ENCODE measurements at places on chromosomes 1 and 21.
A peak's percentile ranks its signal among the peaks of the same experiment; 100 is the strongest.

DNA sequence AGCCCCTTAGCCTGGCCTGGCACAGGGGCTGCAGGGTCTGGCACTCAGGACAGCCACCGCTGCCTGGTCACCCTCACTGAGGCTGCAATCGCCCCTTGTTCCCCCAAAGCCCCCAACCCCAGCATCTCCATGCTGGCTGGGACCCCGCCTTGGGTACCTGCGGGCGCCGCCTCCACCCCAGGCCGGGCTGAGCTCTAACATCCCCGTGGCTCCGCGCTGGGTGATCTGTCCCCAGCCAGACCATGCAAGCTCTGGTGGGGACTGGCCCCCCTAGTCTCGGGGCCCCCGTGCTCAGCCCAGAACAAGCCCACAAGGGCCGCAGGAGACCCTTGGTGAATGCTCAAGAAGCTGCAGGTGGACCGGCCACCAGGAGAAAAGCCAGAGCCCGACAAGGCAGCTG, 62.4 kb downstream of the MEGF6 start:
- DNase-seq: no peak

DNA sequence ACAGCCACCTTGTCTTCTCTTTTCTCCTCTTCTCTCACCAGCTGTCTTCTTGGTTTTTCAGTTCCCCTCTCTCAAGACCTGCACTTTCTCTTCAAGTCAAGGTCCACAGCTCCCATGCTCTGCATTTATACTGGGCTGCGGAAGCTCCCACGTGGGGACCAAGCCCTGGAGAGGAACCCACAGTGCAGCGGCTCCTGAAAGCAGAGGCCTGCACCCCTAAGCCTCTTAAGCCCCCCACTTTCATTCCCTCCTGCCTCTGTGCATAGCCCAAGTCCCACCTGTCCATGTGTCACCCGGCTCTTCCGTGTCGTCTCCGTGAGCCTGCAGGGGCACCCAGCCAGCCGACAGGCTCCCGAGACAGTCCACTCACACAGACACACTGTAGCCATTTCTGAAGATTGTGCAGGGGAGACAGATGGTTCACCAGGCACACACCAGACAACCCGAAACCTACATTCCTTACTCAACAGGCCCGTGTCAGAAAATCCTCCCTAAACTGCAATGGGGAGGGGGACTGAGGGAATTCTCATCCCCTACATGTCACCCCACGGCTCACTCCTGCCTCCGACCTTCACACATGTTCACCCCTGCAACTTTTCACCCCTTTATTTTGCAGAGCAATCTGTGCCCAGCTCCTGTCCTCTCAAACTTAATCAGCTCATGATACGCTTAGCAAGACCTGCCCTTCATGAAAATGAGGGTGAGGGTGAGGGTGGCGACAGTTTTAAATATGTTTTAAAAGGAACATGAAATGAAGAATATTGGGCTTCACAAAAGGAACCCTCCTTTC, 6.3 kb downstream of the MX2 start:
- no peak for DNase-seq

GRCh38 chr1:31938184-31938975, at the start of gene PTP4A2:
Gene PTP4A2, minus strand, starts transcription at chr1:31938368. Its CDS starts 19,303 bp downstream, at chr1:31919065.
- peak; percentile 69 for DNase-seq

DNA sequence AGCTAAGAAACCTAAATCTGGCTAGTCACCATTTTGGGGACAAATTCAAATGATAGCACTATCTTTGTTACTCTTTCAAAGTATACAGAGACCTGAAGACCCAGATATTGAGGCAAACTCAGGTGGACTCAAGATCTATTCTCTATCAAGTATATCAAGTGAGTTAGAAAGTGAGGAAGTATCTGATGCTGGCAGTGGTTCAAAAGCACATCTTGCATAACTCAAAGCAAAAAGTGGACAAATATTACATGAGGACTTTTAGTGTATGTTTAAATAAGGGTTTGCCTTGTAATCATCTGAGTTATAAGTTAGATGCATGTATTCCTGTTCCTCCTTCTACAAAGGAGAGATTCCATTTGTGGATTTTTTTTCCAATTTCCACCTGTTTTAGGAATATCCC, 338.4 kb downstream of the DISC1 start:
- DNase-seq: no peak

DNA sequence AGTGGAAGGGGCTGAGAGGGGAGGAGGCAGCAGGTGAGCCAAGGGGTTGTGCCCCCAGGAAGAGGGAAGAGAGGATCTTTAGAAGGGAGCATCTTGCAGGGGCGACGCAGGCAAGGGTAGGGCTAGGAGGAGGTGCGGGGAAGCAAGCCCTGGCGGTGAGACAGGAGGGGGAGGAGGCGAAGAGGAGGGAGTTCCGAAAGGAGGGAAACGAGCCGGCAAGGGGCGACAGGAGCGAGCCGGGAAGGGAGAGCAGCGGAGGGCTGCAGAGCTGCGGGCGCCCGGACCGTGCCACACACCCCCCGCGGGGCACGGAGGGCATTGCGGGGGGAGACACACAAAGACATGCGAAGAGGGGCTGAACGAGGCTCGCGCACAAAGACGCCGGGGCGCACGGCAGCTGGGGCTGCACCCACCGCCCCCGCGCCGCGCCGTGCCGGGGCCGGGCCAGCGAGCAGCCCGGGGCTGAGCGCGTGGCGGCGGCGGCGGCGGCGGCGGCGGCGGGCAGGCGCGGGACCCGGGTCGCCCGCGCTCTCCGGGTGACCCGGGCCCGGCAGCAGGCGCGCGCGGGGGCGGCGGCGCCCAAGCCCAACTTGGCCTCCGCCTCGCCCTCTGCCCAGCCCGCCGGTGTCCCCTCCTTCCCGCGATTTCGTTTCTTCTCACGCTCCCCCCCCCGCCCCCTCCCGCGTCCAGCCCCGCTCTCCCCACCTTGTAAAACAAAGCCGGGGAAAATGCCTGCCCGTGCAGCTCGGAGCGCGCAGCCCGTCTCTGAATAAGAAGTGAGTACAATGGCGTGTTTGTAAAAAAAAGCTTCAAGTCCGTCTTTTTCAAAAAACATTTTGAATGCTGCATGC, at the start of gene KCNK2:
Gene KCNK2 (plus strand): TSS at position 206 of the 851 bp plus-strand sequence. CDS start 649 bp downstream, outside the sequence.
- no peak for DNase-seq

DNA sequence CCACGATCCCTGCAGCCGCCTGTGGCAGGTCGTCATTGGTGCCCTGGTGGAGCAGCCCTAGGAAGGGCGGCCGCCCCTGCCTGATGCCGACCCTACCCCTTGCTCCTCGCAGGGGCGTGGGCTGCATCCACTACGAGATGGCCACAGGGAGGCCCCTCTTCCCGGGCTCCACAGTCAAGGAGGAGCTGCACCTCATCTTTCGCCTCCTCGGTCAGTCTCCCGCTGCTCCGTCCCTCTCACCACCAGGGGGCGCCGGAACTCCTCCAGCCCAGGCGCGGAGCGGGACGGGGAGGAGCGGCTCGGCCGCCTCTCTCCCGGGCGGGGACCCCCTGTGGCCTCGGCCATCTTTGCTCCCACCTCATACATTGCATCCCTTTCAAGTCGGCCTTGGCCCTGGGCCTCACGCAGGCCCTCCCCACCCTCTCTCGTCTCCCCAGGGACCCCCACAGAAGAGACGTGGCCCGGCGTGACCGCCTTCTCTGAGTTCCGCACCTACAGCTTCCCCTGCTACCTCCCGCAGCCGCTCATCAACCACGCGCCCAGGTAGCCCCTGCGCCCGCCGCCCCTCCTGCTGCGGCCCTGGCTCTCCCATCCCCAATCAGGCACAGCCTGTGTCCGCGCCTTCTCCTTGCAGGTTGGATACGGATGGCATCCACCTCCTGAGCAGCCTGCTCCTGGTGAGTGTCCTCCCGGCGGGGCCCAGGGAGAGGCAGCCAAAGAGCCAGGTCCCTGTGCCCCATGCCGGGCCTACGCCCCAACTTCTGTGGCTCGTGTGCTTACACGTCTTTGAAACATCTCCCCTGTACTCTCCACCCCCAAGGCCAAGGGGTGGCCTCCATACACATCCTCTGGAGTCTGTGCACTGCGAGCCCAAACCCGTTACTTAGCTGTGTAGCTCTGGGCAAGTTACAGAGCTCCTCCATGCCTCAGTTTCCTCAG, 24.7 kb downstream of the CDK18 start:
- DNase-seq: peak; percentile 83

GRCh38 chr1:2930913-2931723, 90.1 kb upstream of the ACTRT2 start:
- no peak for DNase-seq

GRCh38 chr1:199948587-199949280, 78.8 kb upstream of the NR5A2 start:
- DNase-seq: no peak

DNA sequence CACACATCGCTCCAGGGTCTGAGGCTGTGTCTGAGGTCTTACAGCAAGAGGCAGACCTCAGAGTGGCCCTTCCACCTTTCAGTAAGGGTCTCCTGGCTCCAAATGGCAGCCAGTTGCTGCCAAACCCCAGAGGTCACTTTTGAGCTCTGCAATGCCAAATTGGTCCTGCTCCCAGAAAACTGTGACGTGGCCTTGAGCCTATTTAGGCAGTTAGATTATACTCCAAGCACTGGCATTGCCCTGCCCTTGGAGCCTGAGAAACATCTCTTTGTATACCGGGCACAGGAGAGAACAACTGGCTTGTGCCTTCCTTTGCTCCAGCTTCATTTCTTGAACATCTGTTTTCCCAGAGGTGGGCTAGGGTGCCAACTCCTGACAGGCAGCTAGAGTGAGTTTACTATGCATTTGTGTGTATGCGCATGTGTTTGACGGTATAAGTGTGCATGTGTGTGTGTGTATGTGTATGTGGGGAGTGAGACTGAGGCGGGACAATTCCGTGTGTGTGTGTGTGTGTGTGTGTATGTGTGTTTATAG, 134.5 kb downstream of the IER5 start:
- DNase-seq: no peak

DNA sequence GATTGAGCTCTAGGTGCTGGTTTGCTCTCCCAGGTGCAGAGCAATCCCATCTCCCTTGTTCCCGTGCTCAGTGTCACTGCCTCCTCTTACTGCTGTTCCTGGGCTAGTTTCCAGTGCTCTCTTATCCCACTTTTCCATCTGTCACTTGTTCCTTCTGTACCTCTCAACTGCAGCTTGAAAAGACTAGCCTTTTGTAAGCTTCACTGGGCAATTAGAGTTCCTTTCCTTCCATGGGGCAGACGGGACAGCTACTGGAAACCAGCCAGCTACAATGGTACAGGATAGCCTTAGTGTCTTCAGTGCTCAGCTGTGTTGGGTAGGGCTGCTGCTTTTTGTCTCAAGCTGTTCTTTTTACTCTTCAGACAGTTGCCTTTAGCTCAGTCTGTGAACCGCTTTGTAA, 31.6 kb downstream of the AGT start:
- no peak for DNase-seq

DNA sequence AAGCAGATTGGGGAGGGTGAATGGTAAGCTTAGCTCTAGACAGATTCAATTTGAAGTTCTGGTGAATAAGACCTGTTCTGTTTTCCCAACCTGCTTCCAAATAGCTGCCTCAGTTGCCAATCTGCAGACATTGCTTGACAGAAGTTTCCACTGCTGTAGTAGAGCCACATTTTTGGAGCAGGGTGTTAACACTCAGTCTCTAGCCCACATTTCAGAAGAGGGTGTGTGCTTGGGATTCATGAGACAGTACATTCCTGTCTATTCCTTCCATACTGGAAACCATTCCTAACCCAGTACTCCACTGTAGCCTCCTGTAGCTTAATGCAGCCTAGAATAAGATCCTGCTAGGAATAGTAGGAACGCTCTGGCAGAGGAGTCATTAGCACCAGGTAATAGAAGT, 450.5 kb downstream of the NUF2 start:
- no peak for DNase-seq

- DNase-seq: no peak
Measured at GRCh38 chr1:86703696-86704457, 499 bp upstream of the SH3GLB1 start.

DNA sequence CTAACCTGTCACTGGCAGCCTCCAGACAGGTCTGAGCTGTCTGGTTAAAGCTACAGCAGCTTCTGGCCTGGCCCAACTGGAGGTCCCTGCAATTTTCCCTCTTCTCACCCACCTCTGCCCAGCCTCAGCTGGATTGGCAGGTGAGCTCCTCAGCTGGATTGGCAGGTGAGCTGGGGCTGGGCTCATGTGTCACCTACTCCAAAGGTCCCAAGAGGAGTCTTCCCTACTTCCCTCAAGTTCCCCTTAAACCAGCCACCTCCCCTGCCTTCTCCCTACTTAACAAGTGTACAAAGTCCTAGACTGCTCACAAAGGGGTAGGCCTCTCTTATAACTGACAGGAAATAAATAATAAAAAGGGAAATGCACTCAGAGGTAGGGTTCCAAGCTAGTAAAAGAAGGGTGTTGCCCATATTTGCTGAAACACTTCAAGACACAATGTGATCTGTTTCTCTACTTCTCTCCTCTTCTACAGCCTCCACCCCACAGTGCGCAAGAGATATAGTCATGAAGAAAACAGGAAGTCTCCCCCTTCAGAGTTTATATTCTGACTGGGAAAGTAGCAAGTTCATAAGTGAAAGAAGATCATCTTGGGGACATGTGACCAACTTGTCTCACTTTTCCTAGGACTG, at the start of gene GPA33:
Gene GPA33 (minus strand): TSS at position 64 of the 629 bp plus-strand sequence. CDS start 90 bp downstream, outside the sequence.
- no peak for DNase-seq

DNA sequence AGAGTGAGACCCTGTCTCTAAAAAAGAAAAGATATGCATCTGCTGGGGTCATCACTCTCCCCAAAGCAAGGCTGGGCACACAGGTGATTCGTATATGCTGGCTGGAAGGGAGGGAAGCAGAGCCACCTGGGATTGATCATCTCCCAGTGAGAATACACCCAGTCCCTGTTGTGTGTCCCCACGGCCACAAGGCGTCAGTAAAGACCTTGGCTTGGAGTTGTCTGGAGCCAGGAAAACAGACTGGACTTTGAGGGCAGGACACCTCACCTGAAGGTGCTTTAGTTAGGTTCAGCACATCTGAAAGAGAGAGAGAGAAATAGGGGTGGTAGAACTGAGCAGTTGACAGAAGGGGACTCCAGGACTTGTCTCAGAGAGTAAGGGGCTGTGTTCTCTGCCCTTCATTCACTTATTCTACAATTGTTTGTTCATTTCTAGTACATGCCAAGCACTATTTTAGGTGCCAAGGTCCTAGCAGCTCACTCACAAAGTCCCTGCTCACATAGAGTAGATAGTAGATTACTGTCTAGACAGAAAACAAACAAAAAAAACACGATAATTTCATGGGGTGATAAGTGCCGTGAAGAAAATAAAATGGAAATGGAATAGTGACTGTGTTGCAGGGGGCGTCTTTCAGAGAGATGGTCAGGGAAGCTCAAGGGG, 13.5 kb downstream of the CITED4 start:
- no peak for DNase-seq

DNA sequence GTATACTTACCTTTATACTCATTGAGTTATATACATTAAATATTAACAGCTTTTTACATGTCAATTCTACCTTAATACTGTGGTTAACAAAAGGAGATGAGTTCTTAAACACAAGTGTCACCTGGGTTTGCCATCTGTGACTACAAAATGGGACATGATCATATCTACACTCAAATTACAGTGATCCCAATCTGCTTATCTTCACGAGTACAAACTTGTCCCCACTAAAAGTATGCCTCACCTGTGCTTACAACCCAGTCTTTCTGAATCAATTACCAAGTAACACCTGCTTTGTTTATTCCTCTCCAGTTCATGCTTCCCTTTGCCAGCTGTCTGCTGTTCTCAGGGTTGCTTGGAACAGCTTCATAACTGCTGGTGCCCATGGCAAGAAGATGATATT, 8.8 kb downstream of the CD1E start:
- DNase-seq: no peak

Data from stimulated activated CD8-positive, alpha-beta memory T cell treated with anti-CD3 and anti-CD28 coated beads, Interleukin-7, amount 100 ng/mL, for 24 hours (primary cell).